ENCODE measurements at places on chromosomes 12 and 14.

DNA sequence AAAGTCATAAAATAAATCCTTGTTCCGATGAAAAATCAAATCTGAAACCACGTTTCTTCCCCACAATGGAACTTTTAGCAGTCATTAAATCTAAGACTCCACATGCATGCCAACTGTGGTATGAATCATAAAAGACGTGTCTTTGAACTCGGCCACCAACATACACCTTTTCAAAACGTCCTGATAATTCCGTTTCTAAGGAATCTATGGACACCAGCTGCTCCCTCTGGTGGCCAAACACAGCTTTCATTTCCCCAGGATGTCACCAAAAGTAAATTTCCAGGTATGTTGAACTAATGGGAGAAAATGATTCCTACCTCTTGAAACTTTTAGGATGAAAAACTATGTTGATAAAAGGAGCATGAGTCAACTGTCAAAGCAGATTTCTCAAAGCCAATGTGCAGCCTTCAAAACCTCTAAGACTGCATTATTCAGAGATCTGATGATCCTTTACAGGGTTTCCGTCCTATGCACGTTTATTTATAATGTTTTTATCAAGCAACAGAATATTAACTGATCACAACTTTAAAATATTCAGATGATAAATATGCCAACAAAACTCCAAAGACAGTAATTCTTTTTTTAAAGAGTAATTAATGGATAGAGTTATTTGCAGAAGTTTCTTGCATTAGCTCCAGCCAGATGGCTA lies 96.2 kb downstream of the CIT start:
- DNase-seq, result no peak

DNA sequence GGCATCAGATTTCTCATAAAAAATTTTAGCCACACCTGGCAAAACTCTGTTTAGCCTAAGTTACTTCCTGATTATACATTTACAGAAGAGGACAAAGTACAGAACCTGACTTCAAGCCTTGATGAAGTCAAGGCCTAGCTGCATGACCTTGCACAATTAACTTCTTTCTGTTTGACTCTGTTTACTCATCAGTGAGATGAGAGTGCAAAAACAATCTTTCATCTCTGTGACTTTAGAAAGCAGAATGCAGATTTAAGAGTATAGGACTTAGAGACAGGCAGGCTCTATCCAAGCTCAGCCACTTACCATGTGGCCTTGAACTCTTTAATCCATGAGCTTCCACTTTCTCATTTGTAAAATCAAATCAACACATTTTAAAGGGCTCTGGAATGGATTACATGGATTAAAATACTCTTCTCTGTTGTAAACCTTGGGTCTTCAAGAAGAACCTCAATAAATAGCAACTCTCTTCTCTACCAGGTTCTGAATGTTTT lies 1178.9 kb downstream of the FLRT2 start:
- DNase-seq, result no peak

GRCh38 chr12:50213439-50213838 lies 46.3 kb upstream of the CERS5 start:
- DNase-seq, result no peak

DNA sequence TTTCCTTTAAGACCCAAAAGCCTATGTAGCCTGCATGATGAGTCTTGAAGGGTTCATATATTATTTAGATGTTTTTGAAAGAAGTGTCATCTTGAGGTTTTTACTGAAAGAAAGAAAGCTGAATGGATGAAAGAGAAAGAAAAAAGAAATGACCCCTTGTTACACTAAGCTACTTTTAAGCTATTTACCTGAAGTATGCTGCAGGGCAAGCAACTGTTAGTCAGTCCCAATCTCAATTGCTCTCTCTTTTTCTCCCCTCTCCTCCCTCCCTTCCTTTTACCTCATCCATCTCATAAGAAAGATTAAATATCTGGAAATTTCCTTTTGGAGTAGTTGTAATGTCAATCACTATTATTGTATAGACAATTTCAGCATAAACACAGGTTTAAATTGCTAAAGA lies 512.4 kb downstream of the TMTC2 start:
- no peak for DNase-seq

- DNase-seq, result no peak
Observed at GRCh38 chr12:106644335-106645073, 61.7 kb downstream of the RFX4 start.

- no peak for DNase-seq
Observed at GRCh38 chr12:119505001-119505400, 88.6 kb upstream of the TMEM233 start.

DNA sequence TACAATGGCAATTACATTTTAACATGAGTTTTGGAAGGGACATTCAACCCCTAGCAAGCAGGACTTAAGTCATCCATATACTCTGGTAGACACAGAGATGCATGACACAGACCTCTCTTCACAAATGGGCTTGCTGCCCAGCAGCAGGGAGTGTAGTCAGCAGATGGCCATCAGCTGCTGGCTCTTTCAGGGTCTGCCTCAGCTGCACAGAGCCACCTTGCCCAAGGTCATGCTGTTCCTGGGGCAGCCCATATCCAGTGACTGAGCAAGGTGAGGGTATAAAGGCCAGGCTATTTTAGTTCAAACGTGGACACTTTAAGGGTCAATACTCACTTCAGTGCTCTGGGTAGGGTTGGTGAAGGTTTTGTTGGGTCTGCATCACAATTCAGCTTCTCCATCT lies 58.3 kb upstream of the JDP2 start:
- no peak for DNase-seq

DNA sequence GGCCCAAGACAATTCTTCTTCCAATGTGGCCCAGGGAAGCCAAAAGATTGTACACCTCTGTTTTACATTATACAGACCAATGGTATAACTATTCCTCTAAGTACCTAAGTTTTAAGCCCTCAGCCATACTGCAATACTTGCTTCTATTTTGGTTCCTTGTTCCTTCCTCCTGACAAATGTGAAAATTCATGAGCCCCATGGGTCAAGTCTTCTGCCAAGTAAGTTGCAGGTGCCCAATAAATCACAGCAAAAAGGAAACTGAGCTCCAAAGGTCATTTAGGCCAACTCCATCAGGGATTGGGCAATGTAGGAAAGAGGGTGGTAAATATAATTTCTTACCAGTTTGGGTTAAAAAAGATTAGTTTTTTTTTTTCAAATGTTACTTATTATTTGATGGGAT lies 57.7 kb upstream of the NPFF start:
- no peak for DNase-seq

DNA sequence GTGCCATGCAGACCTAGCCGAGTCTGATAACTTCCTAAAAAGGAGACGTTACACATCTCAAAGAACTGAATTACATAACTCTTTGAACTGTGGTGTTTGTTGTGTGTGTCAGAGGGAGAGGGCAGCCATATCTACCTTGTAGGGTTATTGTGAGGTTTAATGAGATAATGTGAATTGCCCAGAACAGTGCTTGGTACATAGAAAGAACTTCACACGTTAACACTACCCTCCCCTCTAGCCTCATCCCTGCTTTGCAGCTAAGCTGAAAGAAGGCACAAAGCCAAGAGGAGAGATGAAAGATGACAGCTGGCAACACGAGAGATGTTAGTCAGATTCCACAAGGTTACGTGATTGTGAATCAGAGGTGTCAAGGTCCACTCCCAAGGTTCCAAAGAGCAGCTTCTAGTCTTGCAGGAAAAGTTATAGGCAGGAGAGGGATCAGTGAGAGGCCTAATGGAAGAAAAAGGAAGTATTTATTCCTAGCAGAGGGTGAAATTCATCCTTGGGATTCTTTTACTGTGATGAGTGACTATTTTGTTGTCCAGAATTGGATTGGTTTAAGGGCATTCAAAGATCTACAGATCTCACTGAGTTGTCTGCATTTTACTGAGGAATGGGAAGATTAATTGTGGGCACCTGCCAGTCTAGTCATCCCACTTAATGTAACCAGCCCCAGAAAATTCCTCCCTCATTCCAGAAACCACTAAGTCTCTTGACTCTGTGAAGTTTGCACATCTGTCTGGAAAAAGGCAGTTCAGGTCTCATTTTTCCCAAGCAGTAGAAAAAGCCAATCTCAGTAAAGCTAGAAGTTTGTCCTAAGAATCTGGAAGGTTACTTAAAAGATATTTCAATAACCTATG lies 25.9 kb upstream of the WNK1 start:
- DNase-seq, result no peak

DNA sequence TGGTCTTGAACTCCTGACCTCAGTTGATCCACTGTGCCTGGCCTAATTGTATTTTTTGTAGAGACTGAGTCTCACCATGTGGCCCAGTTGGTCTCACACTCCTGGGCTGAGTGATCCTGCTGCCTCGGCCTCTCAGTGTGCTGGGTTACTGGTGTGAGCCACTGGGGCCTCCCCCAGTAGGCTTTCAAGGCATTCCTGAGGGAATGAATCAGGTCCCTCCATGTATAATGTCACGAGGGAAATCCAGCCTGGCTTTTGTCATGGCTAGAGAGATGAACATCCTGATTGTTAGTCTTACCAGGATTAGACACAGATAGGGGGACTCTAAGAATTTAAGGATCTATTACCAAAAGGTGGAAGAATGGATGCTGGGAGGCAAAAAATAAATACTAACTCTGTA lies 51.9 kb downstream of the CPSF2 start:
- no peak for DNase-seq

DNA sequence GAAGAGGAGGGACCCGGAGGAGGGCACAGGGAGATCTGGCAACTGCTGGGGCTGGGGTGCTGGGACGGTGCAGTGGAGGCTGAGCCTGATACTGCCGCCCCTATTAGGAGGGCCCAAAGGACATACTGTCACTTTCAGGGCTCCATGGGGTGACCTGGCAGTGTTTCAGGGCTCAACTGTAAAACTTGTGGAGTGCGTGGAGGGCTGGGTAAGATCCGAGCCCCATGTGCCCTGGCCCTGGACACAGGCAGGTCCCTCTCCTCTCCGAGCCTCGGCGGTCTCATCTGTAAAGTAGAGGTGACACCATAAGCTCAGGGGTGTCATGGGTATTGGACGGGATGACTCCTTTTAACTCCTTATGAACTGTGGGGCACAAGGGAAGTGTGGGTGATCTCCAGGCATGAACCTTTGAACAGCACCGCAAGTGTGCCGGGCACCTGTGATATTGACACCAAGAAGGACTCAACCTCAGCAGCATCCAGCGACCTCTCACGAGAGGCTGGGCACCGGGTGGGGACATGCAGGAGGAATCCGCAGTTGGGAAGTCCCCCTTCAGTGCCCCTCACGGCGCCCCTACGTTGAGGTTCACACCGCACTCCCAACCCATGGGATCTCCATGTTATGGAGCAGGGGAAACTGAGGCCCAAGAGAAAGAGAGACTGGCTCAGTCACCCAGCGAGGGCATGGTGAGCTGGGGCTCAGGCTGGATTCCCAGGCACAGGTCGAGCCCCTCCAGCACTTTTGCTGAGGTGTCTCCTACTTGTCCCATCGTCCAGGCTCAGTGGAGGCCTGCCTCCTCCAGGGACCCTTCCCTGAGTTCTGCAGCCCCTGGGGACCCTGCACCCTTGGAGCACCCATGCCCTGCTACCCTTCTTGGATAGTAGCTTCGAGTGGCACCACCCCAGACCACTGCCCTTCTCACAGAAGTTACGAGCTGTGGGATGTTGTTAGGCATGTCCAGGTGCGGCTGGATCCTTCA lies 50.4 kb upstream of the EML1 start:
- no peak for DNase-seq

- no peak for DNase-seq
Observed at GRCh38 chr14:69351385-69351784, 46.7 kb downstream of the ERH start.

GRCh38 chr12:109385339-109386058 lies 37.8 kb downstream of the MYO1H start:
- DNase-seq, result no peak

GRCh38 chr12:80299219-80299618 lies 144.8 kb upstream of the PTPRQ start:
- DNase-seq, result no peak

DNA sequence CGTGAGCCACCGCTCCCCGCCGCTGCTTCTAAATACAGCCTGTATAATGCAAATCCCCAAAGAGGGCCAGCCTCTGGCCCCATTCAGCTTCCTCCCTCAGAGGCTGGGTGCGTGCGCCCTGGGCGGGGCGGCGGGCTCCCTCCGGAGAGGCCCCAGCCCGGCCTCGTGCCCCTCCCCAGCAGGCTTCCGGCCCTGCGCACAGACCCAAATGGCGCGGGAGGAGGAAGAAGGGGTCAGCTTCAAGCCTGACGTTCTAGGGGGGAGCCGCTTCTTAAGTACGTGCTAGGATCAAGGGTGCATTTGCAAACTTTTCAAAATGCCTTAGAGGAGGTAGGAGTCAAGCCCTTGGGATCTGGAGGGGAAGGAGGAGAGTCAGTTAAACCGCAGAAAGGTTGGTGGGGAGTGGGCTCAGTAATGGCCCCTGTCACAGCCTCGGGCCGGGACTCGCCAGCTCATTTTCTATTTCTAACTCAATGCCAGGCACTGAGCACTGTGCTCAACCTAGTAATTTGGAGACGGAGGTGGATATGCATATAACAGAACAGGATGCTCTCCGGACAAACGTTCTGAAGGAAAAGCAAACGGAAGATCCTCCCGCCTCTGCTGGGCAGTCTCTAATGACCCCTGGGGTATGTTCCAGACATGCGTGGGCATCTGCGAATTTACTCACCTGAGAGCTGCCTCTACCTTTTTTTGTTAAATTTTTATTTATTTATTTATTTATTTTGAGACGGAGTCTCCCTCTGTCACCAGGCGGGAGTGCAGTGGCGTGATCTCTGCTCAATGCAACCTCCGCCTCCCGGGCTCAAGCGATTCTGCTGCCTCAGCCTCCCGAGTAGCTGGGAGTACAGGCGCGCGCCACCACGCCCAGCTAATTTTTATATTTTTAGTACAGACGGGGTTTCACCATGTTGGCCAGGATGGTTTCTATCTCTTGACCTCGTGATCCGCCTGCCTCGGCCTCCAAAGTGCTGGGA lies 32.3 kb downstream of the NINJ2 start:
- DNase-seq, result no peak

GRCh38 chr12:77189458-77189857 lies 124.1 kb upstream of the E2F7 start:
- DNase-seq, result no peak

DNA sequence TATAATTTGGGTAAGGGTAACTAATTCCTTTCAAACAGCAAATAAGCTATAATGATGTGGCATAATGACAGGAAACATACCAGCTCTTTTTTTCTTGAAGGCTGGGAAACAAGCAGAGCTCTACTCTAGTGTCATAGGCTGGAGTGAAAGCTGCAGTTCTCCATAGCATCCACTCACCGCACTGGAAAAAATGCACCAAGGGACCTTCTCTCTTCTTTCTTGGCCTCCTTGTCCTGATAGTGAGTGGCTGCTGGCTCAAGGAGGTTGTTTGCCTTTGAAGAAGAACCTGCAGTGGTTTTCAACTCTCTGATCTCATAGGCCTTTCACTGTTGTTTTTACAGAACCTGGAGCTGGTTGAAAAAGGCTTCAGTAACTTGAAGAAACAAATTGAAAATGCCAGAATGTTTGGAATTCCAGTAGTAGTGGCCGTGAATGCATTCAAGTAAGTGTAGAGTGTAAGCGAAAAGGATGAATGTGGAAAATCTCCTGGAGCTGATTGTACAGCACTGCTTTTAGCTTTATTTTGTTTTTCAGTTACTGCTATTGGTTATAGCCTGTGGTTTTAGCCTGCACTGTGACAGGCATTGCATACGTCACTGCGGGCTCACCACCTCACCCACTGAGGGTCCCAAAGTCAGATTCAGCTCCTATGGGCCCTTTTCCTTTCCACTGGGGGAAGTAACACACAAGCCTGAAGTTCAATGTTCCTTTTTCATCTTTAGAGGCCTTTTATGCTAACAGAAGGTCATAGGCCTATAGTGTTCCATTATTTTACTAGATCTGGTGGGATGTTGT lies 17.2 kb upstream of the AKAP5 start:
- no peak for DNase-seq
